Omental fat pad (tissue), 4 donors: ENCODE measurements at places on chromosomes 3 and 15. TPM values are rescaled to one million over a fixed set of nuclear protein-coding genes. Genes with fewer than 3 reads are reported as not detected.

AP3B2 gene
- 0.31 TPM for total RNA-seq

DNA sequence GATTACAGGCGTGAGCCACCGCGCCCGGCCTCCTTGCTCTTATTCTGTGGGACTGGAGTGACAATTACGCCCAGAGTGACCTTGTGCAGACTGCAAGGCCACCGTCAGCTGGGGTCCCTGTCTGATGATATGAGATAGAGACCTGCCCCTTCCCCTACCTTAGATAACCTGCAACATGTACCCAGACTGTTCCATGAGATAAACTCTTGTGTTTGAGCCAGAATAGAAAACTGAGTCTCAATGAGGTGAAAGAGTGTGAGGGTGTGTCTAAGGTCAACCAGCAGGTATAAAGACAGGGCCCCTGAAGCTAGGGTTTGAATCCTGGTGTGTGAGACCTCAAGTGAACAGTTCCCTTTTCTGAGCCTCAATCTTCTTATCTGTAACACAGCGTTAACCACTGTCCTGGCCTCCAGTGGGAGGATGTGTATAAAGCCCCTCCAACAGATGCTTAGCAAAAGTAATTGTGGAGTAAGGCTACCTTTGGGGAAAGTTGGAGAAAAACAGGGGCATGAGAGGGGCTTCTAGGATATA is 6.0 kb downstream of the TADA3 start:
- no peak for DNase-seq

SH3GL3 gene
- total RNA-seq, result not detected

- no peak for DNase-seq
Observed at GRCh38 chr15:42274702-42274989, 1.4 kb upstream of the TMEM87A start.

- no peak for DNase-seq
Observed at GRCh38 chr3:171347301-171348039, 112.7 kb downstream of the TNIK start.
